CD4-positive, alpha-beta memory T cell (primary cell): ENCODE measurements at places on chromosomes 12 and 14.

GRCh38 chr14:78709795-78710557, 539.8 kb downstream of the NRXN3 start:
- no peak overlapping the region for H3K27ac ChIP-seq
- no peaks in the 10 kb centered on the region for H3K36me3 ChIP-seq
- no peaks in the 10 kb centered on the region for H3K27me3 ChIP-seq

- no peak overlapping the region for H3K27ac ChIP-seq
- no peaks in the 10 kb centered on the region for H3K27me3 ChIP-seq
- H3K4me1 ChIP-seq: no peaks in the 10 kb centered on the region
- H3K4me3 ChIP-seq: no peak overlapping the region
- no peak for DNase-seq
- peaks cover 23% of the 10 kb centered on the region for H3K36me3 ChIP-seq
Observed at GRCh38 chr12:76384560-76384959, 36.3 kb upstream of the BBS10 start.

DNA sequence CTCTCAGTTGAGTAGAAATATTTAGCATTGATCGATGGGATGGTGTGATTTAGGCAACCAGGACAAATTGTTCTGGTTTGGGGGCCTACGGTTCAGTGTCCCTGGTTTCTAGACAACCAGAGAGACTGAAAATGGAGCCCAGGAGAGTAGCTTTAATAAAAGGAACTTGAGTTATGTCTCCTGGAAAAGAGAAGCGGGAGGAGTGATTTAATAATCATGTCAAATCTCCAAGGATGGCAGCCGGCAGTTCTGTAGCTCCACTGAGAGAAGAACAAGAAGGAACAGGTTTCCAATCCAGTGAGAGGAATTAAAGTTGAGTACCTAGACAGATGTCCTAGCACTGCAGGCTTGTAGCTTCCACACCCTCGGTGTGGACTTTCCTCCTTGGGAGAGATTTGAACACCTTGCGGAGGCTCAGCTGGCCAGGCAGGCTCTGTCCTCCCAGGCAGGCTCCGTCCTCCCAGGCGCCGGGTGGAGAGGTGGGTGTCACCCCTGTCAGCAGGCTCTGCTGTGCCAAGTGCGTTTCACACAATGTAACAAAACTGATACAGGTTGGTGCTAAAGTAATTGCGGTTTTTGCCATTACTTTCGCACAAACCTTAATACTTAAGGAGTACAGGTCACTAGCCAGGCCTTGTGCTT, 45.9 kb downstream of the SLC6A12 start:
- no peaks in the 10 kb centered on the region for H3K36me3 ChIP-seq
- no peak overlapping the region for H3K27ac ChIP-seq
- no peaks in the 10 kb centered on the region for H3K4me1 ChIP-seq

DNA sequence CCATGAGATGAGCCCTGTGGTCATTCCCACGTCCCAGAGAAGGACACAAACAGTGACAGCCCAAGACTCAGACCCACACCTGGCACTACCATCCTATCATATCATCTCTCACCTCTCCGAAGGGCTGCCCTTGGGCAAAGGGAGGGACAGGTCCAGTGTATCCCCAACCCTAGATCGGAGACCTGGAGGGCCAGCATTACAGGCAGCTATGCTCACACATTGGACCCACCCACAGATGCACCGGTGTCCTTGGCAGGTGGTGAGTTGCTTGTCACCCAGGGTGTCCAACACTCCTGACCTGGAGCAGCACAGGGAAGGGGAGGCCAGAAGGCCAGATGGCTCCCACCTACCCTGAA, 117.4 kb downstream of the DICER1 start:
- H3K36me3 ChIP-seq: no peaks in the 10 kb centered on the region
- H3K27ac ChIP-seq: no peak overlapping the region
- no peaks in the 10 kb centered on the region for H3K27me3 ChIP-seq
- H3K4me3 ChIP-seq: no peak overlapping the region
- no peak for DNase-seq

- no peak for DNase-seq
- peaks cover 16% of the 10 kb centered on the region for H3K36me3 ChIP-seq
- no peak overlapping the region for H3K27ac ChIP-seq
- no peaks in the 10 kb centered on the region for H3K4me1 ChIP-seq
- no peak overlapping the region for H3K4me3 ChIP-seq
Observed at GRCh38 chr14:103508521-103509329, 13.9 kb downstream of the CKB start.
